ENCODE measurements at places on chromosomes 7 and 10.

GRCh38 chr10:131431978-131432690 lies 120.6 kb upstream of the TCERG1L start:
- DNase-seq = no peak

DNA sequence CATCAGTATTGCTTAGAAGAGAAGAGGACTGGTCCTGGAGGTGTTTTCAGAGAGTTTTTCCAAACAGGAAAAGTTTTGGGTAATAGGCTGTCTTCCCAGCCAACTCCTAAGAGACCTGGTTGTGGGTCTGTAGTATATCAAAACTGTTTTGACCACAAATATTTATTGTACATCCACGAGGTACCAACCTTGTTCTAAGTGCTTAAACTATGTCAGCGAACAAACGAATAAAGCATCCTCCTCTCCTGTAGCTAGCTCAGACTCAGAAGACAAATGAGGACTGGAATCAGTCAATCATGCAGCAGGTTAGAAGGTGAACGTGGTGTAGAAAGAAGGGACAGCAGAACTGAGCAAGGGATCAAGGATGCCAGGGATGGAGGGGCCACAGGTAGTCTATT lies 61.6 kb upstream of the MKI67 start:
- DNase-seq = no peak

- no peak for DNase-seq
These were observed 14.9 kb downstream of the AFAP1L2 start for GRCh38 chr10:114389426-114389825.

GRCh38 chr7:3327655-3328054 lies 26.6 kb downstream of the SDK1 start:
- DNase-seq = no peak

DNA sequence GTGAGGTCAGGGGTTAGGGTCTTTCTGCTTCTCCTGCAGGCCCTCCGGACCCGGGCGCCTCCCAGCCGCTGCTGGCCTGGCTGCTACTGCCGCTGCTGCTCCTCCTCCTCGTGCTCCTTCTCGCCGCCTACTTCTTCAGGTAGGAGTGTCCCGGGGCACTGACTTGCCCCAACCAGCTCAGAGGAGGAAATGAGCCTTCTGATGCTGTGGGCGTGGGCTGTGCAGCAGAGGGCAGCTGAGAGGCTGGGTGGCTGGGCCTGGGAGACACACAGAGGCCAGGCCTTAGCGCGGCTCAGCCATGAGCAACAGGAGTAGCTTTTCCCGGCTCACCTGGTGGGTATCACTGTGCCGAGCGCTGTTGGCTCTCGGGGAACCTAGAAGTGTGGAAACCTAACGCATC lies 78.9 kb downstream of the MKI67 start:
- no peak for DNase-seq

DNA sequence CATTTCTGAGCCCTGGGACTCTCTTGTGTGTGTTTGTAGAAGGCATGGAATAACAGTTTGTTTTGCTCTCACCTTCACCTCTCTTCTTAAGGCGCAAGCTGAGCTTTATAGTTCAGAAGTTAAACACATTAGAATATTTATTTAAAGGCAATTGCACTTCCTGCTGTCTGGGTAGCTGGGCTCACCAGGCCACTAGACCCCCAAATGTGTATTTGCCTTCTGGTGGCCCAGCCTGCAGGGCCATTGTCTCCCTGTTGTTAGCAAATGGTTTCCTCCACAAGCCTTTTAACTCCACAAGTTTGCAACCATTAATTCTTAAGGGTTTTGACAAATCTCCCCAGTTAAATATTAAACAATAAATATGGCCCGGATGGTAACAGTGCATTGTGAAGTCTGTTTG lies 31.1 kb upstream of the NEUROD6 start:
- DNase-seq = no peak

DNA sequence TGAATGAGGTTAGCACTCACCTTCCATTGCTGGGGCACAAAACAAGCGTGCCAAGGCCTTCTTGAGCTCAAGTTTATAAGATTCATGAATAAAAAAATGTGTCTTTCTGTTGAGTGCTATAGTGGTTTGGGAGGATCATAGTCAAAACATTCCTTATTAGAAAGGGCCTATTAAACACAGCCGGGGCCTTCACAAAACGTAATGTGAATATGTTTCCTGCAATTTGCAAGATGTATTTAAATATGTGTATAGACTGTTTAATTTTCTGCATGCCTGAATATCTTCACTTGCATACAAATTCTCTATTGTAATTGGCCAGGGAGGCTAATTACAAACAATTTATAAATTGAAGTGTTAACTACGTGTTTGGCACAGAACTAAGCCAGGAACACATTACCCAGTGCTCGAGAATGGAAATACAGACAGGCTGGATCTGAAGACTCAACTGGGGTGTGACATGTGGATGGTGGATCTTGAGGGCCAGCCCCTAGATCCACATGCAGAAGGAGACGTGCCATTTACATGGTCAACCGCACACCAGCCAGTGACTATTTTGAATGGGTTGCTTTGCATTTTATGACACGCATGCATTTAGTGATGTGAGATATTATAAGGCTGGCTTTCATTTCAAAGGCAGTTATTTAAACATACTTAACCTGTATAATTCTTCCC lies 31.3 kb downstream of the LYZL2 start:
- DNase-seq = no peak

Data from WERI-Rb-1 (cell line).